ENCODE measurements at places on chromosomes 13 and 19.
A peak's percentile ranks its signal among the peaks of the same experiment; 100 is the strongest.

DNA sequence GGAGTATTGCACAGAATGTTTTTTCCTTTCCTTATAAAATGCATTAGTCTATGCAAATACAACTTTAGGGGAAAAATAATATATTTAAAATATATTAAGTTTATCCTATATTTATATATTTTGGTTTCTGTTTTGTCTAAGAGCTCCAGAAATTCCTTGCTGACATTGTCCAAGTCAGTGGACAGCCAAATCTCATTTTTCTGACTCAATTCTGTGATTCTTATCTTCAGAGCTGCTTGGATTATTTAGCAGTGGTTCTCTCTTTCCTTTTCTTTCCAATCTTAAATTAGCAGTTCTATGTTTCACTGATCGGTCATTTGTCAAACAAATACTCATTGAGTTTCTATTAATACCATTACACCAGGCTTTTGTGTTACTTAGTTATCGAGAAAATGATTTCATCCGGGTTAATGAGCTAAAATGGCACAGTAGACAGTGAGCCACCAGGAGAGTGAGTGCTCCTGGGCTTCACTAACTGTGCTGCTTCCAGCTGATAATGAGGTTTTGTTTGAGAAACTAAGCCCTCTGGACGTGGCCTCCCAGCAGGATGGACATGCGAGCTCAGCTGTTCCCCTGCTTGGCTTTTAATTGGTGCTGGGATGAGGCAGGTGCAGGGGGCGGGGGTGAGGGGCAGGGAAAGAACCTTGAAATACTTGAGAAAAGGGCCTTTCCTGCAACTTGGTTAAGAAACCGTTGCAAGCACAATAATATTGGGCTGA is 44.0 kb downstream of the ATP11A start:
- no peak for DNase-seq

DNA sequence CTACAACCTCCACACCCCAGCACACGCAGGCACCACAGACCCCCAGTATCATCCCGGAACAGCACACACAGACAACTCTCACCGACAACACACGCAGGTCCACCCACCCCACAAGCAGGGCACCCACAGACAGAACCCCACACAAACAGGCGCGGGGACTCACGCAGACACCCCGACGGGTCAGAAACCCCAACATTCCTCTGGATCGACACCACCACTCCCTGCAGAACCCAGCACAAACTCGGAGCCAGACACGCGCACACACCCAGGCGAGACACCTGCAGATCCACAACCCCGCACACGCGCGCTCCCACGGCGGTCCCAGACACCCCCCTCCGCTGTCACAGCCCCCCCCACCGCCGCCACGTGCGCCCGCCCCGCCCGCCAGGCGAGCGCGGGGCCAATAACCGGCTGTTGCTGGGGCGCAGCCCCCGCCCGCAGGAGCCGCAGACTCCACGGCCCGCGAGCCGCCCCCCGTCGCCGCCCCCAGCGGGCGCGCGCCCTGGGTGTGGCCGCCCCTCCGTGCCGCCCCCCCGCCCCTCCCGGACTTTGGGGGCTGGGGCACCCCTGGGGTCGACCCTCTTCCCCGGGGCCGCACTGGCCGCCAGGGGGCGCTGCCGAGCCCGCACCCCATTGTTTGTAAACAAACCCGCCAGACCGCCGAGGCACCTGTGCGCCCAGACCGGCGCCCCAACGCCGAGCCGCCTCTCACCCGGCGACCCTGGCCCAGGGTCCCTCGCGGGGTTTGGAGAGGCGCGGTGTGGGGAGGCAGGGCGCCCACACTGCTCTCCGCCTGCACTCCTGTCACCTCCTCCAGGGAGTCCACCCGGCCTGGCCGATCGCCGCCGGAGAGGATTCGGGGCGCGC is 712 bp downstream of the BBC3 start:
- DNase-seq = peak; percentile 73

DNA sequence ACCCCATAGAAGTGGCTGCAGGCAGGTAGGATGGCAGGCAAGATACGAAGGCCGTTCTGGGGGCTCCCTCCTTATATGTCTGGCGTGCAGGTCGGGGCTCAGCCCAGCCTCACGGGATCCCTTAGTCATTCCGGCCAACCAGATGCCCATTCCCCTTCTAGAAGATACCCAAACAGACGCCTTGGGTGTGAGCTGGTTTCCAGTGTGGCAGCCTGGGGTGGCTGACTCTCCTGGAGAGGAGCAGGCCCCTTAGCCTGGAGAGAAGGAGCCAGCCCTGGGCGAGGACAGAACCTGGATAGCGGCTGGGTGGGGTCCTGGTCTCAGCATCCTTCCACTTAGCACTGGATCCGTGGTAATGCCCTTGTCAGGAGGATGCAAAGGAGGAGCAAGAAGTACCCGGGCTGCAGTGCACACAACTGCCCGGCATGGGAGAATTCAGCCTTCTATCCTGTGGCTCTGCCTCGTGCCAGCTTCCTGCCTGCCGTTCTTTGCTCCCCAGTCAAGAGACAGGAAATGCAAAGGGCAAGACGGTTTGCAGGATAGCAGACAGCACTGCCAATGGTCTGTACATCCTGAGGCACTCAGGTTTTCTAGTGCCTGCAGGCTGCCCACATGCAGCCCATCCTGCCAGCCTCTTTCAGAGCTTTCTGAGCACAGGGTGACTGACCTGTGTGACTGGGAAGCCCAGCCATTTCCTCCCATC is 56.7 kb upstream of the WASF3 start:
- DNase-seq = no peak

DNA sequence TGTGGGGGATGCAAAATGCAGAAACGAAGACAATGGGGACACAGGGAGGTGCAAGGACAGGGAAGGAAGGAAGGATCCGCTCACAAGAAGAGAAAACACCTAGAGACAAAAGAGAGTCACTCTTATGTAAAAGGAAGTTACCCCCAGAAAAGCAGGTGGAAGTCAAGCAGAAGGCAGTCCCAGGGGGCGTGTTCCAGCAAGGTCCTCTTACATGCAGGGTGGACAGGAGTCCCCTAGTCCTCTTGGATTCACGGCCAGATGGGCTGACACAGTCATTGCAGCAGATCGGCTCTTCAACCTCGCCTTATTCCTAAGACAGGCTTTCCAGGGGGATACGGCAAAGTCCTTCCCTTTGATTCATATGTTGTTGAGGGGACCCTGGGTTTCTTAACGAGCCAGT is 83.9 kb upstream of the SPATA13 start:
- no peak for DNase-seq

DNA sequence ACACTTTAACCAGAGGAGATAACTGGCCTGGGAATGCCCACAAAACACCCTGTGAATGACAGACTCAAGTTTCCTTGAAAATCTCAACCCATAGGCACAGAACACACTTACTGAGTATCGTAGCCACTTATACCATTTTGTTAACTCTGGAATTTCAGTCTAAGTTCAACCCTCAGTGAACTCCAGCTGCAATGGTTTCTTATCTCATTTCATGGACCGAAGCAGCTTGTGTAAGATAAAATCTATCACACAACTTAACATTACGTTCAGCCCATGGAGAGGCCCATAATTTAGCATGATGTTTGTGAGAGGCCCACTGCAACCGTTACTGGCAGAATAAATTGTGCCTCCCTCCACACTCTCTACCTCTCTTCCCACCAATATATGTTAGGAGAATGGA is 323.0 kb downstream of the DNAJC15 start:
- no peak for DNase-seq

GRCh38 chr13:45410001-45410400 is 8.2 kb downstream of the SLC25A30 start:
- no peak for DNase-seq

GRCh38 chr13:36414461-36414860 is 17.8 kb upstream of the CCNA1 start:
- no peak for DNase-seq

DNA sequence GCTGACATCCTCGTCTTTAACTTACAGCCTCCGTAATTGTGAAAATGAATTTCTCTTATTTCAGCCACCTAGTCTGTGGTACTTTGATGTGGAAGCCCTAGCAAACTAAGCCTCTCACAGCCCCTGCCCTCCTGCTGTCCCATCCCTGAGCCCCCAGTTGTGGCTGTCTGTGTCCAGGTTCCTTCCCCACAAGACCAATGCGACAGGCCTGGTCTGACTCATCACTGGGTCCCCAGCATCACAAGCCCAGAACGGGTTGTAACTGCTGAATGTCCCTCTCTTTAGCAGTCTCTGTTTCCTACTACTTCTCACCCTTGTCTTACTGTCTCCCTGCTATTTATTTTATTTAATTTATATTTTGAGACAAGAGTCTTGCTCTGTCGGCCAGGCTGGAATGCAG is 5.7 kb downstream of the POU2F2 start:
- DNase-seq = no peak

DNA sequence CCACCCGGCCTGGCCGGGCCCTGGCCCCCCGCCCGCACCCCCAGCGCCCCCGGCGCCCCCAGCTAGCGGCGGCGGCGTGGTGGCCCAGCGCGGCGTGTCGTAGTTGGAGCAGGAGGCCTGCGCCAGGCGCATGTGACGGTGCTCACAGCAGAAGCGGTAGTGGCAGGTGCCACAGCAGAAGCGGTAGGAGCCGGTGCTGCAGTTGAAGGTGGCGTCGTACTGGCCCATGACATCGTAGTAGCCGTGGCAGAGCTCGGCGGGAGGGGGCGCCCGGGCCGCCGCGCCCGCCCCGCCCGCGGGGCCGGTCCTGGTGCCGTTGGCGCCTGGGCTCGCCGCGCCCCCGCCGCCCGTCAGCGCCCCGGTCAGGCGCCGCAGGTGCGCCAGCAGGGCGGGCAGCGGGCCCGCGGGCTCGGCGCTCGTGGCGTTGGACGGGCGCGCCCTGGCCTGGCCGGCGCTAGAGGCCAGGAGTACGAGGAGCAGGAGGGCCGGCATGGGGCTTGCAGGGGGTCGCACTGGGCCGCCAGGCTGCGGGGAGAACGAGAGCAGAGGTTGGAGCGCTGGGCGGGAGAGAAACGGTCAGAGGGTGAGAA is 633 bp downstream of the SHISA7 start:
- DNase-seq = no peak

DNA sequence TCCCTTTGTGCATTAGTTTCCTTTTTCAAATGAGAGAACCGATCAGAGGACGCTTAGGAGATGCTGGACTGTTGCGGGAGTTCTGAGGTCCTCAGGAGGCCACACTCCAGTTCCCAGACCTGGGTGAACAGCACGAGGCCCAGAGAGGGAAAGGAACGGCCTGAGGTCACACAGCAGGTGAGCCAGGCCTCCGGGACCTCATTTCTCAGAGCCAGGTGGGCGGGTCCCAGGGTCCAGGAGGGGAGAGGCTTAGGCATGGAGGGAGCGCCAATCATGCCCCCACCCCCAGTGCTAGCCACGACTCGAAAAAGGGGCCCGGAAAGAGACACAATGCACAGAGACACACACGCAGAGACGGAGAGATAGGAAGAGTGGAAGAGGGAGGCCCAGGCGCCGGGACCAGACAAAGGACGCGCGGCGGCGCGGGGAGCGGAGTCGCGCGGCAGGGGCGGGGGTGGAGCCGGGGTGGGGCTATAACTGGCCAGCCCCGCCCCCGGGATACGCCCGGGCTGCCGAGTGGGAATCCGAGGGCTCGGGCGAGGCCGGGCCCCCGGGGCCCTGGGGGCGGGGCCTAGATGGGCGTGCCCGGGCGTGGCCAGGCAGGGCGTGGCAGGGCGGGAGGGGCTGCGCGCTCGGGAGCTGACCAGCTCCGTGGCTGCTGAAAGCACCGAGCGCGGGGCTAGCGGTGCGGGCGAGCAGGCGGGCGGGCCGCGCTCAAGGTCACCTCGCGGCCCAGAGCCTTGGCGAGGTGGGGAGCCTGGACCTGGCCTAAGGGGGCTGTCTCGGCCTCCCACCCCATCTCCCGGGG is 1.6 kb downstream of the ELAVL3 start:
- peak; percentile 9 for DNase-seq

DNA sequence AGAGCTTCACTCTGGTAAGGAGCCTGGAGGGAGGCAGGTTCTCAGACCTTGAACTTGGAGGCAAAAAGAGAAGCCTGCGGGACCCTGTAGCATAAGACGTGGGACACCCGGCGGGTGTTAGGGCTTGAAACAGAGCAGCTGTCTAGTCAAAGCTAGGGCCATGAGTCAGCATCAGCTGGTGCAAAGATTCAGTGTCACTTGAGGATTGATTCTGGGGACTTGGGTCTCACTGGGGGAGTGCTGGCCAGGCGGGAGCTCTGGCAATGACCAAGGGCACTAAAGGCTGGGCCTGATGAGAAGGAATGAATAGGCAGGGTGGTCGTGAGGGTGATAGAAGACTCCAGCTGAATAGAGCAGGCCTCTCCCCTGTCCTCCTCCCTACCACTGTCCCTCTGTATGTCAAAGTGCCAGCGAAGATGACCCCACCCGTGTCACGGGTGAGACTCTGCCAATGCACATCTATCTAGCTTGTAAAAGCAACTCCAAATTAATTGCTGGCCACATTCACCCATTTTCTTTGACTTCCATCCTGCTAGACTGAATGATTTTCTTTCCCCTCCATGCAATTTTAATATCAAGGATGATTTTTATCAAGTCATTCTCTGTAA is 97.1 kb downstream of the MBNL2 start:
- no peak for DNase-seq

GRCh38 chr19:35360880-35361420 is 2.7 kb downstream of the FFAR3 start:
- no peak for DNase-seq

Measured in stimulated activated CD8-positive, alpha-beta memory T cell treated with anti-CD3 and anti-CD28 coated beads, Interleukin-2, amount 100 ng/mL, for 48 hours (primary cell).